ENCODE measurements at places on chromosomes 6 and 20.

DNA sequence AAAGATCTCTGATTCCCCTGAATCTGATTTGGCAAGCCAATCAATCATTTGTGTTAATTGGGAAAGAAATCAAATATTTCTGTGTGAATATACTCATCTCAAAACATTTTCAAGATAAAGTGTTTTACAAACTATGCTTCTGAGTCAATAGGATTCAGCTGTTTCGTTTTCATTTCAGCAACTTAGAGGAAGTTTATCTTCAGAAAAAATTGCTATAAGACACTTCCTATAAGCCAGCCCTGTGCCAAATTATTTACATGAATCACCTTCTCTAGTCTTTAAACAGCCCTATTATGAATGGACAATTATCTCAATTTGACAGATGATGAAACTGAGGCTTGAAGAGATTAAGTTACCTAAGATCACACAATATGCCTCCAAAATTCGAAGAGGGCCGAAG lies 10.9 kb downstream of the DEFB129 start:
- no peak for DNase-seq

DNA sequence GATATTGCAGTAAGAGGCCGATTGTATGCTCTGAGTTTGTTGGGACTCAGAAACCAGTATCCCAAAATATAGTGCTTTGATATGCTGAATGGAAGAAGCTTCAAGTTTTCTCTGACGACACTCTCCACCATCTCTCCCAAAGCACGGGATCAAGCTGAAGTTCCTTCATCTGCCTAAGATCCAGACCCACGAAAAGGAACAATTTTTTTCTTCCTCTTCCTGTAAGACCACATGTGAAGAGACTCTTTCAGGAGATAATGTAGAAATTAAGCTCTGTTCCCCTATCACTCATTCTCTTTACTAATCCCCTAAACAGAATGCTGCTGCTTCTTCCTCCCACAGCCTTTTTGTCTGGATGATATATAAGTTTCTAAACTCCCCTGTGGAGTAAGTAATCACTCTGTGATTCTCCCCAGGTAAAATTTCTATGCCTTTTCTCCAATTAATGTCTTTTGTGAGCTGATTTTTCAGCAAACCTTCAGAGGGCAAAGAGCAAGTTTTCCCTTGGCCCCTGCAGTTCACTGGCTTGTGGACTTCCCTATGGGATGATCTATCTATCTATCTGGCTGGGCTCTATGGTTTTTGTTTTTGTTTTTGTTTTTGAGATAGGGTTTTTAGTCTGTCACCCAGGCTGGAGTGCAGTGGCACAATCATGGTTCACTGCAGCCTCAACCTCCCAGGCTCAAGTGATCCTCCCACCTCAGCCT lies 13.5 kb upstream of the PNRC1 start:
- DNase-seq: no peak

- DNase-seq: peak; percentile 51
These were observed 80.2 kb upstream of the ASF1A start for GRCh38 chr6:118813775-118814174.

DNA sequence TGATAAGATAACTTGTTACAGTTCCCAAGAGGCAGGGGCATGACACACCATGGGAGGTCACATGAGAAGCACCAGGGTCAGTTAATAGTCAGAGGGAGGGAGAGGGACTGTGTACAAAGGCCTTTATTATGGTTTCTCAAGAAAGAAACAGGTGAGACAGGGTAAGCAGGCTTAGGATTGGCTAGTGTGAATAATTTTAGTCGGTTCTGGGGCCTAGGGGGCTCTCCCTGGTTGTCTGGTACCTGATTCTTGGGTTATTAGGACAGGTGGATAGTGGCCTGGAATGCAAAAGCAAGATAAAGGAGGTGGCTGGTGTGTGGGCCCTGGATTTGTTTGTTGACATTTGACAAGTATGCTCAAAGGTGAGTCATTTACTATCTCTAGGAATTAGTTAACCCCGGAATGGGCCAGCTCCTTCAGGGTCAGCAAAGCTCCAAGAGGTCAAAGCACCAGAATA lies 49.4 kb upstream of the MCUR1 start:
- DNase-seq: no peak

DNA sequence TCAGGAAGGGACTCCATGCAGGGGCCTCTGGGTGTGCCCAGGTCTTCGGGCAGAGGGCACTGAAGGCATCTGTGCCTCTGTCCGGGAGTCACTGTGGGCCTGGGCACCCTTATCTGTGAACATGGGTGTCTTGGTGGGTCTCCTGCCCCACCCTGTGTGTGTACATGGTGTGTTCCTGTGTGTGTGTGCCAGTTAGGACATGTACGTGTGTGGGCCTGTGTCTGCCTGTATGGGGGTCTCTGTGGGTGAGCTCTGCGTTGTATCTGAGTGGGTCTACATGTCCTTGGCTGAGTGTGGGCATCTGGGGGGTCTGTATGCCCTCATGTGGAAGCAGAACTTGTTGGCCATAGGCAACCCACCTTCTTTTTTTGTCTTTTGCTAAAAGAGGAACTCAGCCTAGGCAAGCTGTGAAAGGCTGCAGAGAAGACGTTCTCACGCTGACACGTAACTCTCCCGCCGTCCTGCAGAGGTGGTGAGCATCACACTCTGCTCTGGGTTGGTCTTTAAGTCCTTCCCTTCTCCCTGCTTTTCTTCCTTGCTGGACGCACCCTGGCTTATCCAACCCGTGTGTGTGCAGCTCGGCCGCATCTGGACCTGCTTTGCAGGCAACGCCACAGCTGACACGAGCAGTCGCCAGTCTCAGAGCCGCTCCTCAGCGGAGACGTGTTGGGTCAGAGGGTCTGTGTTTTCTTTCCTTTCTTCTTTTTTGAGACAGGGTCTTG lies 532 bp upstream of the NPBWR2 start:
- no peak for DNase-seq

GRCh38 chr6:131724114-131724513 lies 13.3 kb upstream of the CTAGE9 start:
- no peak for DNase-seq

GRCh38 chr20:39111359-39112177 lies 149.4 kb downstream of the DHX35 start:
- DNase-seq: no peak

GRCh38 chr6:25601800-25602673 lies 50.0 kb upstream of the SCGN start:
- DNase-seq: no peak

DNA sequence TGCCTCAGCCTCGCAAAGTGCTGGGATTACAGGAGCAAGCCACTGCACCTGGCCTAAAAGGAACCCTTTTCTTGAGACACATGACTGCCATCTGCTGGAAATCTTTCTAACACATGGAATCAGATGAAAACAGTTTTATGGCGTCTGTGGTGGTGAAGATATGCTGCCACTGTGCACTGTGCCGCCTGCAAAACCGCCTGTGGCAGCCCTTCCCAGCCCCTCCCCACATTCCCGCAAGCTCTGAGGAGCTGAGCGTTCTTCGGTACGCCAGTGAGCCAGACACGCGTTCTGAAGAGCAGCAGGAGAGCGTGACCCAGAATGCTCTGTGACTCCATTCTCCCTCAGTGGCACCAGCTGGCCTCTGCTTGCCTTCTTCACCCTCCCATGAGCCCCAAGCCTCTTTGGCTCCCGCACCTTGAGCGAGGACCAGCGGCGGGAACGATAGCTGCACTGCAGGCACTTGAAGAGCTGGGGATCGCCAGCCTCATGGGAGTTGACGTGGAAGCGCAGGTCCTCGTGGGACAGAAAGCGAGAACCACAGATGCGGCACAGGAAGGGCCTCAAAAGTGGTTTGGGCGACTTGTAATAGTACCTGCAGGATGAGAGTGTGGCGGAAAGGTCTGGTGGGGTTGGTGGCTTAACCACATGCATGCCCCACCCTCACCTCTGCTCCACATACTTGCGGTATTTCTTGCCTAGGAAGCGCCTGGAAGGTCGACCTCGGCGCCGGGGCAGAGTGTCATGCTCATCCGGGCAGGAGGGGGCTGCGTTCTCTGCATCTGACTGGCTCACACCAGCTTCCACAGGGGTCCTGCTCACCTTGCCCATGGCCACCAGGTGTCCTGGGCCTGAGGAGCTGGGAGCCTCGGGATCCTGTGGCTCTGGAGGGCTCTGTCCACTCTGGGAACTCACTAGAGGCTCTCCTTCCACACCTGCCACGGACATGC lies 8.7 kb downstream of the ZNF335 start:
- no peak for DNase-seq

DNA sequence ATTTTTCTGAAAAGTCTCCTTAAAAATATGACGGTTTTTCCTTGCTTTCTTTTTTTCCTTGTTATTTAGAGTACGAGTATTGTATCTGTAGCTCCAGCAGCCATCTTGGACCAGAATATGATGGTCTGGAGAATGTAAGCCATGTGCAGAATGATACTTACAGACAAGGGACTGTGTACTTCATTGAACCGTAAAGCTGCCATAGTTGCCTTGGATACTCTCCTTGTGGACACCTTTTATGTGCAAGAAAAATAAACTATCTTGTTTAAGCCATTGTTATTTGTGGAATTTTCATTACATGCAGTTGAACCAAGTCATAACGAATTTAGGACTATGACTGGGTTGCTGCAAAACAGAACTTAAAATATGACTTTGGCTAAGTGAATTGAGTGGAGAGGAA lies 485.8 kb upstream of the CITED2 start:
- DNase-seq: no peak

DNA sequence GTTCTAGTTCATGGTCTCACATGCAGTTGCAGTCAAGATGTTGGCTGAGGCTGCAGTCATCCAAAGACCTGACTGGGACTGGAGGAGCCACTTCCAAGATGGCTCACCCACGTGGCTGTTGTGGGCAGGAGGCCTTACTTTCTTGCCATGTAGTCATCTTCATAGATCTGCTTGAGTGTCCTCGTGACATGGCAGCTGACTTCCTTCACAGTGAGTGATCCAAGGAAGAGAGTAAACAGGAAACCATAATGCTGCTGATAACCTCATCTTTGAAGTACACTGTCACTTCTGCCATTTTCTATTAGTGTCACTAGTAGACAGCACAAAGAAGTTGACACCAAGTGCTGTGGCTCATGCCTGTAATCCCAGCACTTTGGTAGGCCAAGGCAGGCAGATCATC lies 40.1 kb upstream of the AKIRIN2 start:
- DNase-seq: peak; percentile 85

- no peak for DNase-seq
These were observed 5.3 kb downstream of the KCNK5 start for GRCh38 chr6:39224011-39224410.

GRCh38 chr6:137602313-137603197 lies 108.4 kb upstream of the OLIG3 start:
- DNase-seq: no peak

GRCh38 chr20:34829191-34829590 lies 3.7 kb upstream of the NCOA6 start:
- no peak for DNase-seq

DNA sequence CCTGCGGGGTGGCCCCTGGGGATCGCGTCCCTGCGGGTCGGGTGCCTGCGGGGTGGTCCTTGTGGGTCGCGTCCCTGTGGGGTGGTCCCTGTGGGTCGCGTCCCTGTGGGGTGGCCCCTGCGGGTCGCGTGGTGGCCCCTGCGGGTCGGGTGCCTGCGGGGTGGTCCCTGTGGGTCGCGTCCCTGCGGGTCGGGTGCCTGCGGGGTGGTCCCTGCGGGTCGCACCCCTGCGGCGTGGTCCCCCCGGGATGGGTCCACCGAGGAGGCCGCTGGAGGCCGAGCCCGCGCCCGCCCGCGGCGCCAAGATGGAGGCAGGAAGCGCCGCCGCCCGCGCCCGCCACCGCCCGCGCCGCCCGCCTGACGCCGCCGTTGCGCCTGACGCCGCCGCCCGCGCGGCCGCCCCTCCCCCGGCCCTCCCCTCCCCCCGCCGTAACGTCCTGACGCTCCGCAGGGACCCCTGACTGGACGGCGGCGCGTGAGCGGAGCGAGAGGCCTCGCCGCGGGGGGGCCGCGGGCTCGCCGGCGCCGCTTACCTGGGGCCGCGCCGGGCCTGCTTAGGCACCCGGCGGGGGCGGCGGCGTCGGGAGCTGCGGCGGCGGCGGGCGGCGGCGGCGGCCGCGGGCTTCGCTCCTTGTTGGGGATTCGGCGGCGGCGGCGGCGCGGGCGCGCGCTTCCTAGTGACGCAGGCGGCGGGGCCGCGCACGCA lies at the start of gene GMEB2:
Gene GMEB2 (minus strand): TSS at position 678 of the 705 bp plus-strand sequence. CDS start 7,704 bp downstream, outside the sequence.
- peak; percentile 84 for DNase-seq

DNA sequence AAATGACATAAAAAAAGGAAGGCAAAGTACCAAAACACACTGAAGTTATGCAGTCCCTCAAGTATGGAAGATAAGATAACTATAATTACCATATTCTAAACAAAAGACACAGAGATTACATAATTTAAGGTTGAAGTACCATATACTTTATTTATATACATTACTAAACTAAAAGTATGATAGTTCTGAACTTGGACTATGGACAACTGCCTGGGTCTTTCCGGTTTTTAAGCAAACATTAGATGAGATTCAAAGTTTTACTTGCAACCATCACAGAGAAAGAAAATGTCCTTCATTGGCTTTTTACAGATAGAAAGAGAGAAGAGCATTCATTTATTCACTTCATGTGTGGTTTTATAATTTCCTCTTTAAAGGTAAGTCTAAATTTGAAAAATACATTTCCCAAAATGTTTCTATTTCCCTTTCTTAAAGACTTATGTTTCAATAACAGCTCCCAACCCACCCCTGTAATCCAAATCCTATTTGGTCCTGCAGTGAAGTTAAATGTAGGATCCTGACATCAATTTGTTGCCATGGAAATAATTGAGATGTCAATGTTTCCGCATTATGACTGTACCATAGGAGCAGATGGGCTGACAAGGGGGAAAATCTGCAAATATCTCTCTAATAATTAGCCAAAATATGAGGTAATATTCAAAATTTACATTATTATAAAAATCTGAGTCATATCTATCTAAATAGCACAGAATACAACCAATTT lies 63.7 kb downstream of the PTPRK start:
- no peak for DNase-seq

GRCh38 chr6:79796197-79796596 lies 151.2 kb downstream of the ELOVL4 start:
- DNase-seq: no peak

- no peak for DNase-seq
These were observed 365.8 kb upstream of the JARID2 start for GRCh38 chr6:14880052-14880451.

- no peak for DNase-seq
These were observed 133.1 kb downstream of the ALDH8A1 start for GRCh38 chr6:134816780-134817179.

GRCh38 chr6:164378330-164378729 lies 931.1 kb downstream of the C6orf118 start:
- DNase-seq: no peak

- DNase-seq: no peak
These were observed 28.3 kb downstream of the ZC3H12D start for GRCh38 chr6:149456311-149457021.

DNA sequence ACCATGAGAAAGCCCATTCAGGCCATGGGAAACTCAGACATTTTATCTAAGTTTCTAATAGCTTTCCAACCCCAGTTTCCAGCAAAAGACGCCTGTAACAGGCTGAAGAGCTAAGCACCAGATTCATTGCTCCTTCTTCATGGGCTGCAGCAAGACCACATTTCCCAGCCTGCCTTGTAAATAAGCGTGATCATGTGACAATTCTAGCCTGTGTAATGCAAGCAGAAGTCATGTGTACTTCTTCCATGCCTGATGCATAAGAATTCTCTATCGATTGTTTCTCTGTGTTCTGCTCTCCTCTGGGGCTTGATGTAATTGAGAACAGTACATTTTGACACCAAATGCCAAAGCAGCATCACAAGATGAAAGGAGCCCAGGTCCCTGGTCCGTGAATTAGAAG lies 6.8 kb downstream of the PCSK2 start:
- no peak for DNase-seq

- DNase-seq: no peak
These were observed 48.9 kb downstream of the DUSP22 start for GRCh38 chr6:340991-341827.

- peak; percentile 2 for DNase-seq
These were observed 50.3 kb downstream of the MYH7B start for GRCh38 chr20:35006009-35006408.
